ENCODE measurements at places on chromosomes 4 and X.

- no peak for DNase-seq
Measured at GRCh38 chr4:103204111-103204510, 6.0 kb upstream of the CENPE start.

GRCh38 chr4:38503689-38504395 is 160.2 kb upstream of the KLF3 start:
- DNase-seq = no peak

GRCh38 chrX:87337267-87337666 is 180.3 kb upstream of the KLHL4 start:
- no peak for DNase-seq

GRCh38 chr4:152514356-152514755 is 21.5 kb downstream of the FBXW7 start:
- DNase-seq = no peak

DNA sequence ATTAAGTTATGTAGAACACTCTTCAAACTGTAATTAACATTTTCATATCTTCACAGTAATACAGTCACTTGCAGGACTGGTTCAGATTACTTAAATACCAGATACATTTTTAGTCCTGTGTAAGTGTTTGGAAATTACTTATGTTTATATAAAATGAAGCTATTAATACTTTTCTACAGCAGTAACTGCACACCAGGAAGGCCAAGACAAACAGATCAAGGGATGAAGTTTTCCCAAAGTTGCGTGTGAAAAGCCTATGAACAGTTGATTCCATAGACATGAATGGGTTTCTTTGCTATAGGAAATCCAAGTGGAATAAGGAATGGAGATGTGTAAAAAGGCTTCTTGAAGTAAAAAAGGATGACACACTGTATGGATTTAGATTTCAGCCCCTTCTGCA is 28.9 kb upstream of the DRP2 start:
- DNase-seq = no peak

DNA sequence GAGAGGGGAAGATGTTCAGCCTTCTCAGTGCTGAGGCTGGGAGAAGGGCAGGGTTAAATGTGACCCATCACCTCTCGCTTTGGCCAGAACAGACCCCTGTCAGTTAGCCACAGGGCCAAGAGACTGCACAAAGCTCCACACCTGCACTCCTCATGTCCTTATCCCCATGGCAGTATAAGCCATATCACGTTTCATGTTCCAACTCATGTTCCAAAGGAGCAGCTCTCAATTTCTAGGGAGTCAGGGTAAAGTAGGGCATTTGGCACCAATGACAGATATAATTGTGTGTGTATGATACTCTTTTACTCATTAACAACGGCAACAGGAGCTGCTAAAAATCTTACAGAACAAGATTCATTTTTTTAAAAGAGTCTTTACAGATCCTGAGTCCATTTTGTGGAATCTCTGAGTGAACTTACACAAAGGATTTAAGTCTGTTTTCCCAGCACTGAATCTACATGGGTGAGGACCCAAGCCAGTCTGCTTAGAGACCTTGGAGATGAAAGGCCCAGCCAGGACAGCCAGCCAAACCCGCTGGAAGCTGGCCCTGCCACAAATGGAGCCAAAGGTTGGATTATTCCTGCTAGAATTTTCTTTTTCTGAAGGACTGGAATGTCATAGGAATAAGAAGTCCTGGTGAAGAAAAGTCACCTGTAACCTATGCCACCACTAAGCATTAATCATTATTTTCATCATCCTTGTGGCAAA is 129.1 kb upstream of the SMAD1 start:
- DNase-seq = no peak

- no peak for DNase-seq
Measured at GRCh38 chr4:76729460-76729859, 168.5 kb downstream of the SOWAHB start.

DNA sequence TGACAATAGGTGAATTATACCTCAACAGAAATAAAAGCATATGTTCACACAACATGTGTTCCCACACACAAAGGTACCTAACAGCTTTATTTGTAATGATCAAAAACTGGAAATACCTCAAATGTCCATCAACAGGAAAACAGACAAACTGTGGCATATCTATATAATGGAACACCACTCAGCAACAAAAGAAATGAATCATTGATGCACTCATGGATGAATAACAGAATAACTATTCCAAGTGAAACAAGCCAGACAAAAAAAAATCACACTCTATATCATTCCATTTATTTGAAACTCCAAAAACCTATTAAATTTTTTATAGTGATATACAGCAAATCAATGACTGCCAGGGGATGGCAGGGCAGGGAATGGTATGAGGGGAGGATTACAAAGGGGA is 148.1 kb downstream of the PLS3 start:
- DNase-seq = no peak

GRCh38 chrX:142663330-142664095 is 362.2 kb upstream of the SPANXN4 start:
- DNase-seq = no peak

DNA sequence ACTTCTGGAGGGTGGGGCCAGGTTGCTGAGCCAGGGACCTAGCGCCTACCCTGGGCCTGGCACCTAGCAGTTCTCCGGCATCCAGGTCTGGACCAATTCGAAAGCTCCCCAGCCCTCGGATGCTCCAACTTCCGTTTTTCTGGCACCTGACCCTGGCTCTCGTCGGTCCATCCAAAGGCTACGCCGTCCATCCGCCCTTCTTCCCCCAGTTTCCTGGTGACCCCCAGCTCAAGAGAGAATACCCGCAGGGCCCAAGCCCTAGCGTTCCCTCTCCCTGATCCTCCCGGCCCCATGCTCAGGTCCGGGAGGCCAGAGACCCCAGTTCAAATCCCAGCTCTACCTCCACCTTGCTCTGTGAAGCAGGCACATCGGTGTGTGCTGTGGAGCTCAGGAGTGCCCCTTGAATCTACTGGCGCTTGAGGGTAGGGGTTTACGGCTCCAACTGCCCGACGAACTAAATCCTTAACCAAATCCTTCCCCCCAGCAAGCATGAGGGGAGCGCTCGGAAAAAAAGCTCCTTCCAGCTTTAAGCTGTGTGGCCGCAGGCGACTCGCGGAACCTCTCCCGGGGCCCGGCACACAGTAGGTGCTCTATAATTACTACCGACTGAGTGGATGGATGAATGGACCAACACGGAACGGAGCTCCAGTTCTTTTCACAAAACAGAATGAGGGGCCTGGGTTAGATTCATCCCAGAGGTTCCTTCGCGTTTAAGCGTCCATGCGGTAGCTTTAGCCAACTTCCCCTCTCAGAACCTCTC is 1.1 kb downstream of the CRMP1 start:
- DNase-seq = no peak
